ENCODE measurements at places on chromosomes 13 and 19. TPM values are rescaled to one million over a fixed set of nuclear protein-coding genes. Genes with fewer than 3 reads are reported as not detected.

RPL13A gene
- 3,531 TPM for total RNA-seq

PCDH20 gene
- total RNA-seq: 0.04 TPM

ADGRE3 gene
- total RNA-seq: not detected

FCHO1 gene
- total RNA-seq: 1.4 TPM

MYCBP2 gene
- total RNA-seq: 27.7 TPM

ZNF723 gene
- not detected for total RNA-seq

GPR12 gene
- not detected for total RNA-seq

CAPN12 gene
- total RNA-seq: 9.0 TPM

WASF3 gene
- total RNA-seq: 4.8 TPM

FARP1 gene
- 19.3 TPM for total RNA-seq

ATP4B gene
- total RNA-seq: not detected

ZFP14 gene
- 0.15 TPM for total RNA-seq

SMAD9 gene
- 0.39 TPM for total RNA-seq

POGLUT2 gene
- total RNA-seq: 7.2 TPM

CDX2 gene
- not detected for total RNA-seq

CBARP gene
- total RNA-seq: 6.2 TPM

TEKTIP1 gene
- total RNA-seq: not detected

RAB8A gene
- total RNA-seq: 44.4 TPM

CD33 gene
- not detected for total RNA-seq

NFKBIB gene
- 31.2 TPM for total RNA-seq

ZNF649 gene
- 6.6 TPM for total RNA-seq

FCAR gene
- not detected for total RNA-seq

TMEM238 gene
- 11.9 TPM for total RNA-seq

GIPR gene
- 1.4 TPM for total RNA-seq

SYNGR4 gene
- not detected for total RNA-seq

PRRG2 gene
- total RNA-seq: 8.2 TPM

ZNF541 gene
- not detected for total RNA-seq

SPTBN4 gene
- 1.2 TPM for total RNA-seq

TPTE2 gene
- not detected for total RNA-seq

RFPL4AL1 gene
- total RNA-seq: not detected

FFAR3 gene
- not detected for total RNA-seq

FXYD1 gene
- not detected for total RNA-seq

HS6ST3 gene
- not detected for total RNA-seq

C19orf85 gene
- not detected for total RNA-seq

CACNG6 gene
- total RNA-seq: not detected

ZNF91 gene
- 4.9 TPM for total RNA-seq

C19orf44 gene
- total RNA-seq: 2.5 TPM

HSD17B14 gene
- total RNA-seq: 1.2 TPM
